ENCODE measurements at places on chromosomes 11 and 22.
A peak's percentile ranks its signal among the peaks of the same experiment; 100 is the strongest.

- no peak for DNase-seq
These were observed 70.3 kb downstream of the SLC1A2 start for GRCh38 chr11:35348898-35349687.

- DNase-seq = no peak
These were observed 47.4 kb downstream of the ARHGEF12 start for GRCh38 chr11:120383518-120384155.

- no peak for DNase-seq
These were observed 59.3 kb downstream of the C11orf58 start for GRCh38 chr11:16797776-16798175.

GRCh38 chr22:33357981-33358399 is 299.8 kb upstream of the SYN3 start:
- no peak for DNase-seq

GRCh38 chr11:110308071-110308470 is 11.7 kb upstream of the RDX start:
- no peak for DNase-seq

GRCh38 chr11:118434553-118435289 is 1.6 kb upstream of the KMT2A start:
- DNase-seq = peak; percentile 47

- DNase-seq = no peak
These were observed 102.2 kb downstream of the MICAL3 start for GRCh38 chr22:17921871-17922821.

- DNase-seq = no peak
These were observed 95.5 kb downstream of the SPON1 start for GRCh38 chr11:14058061-14058460.

DNA sequence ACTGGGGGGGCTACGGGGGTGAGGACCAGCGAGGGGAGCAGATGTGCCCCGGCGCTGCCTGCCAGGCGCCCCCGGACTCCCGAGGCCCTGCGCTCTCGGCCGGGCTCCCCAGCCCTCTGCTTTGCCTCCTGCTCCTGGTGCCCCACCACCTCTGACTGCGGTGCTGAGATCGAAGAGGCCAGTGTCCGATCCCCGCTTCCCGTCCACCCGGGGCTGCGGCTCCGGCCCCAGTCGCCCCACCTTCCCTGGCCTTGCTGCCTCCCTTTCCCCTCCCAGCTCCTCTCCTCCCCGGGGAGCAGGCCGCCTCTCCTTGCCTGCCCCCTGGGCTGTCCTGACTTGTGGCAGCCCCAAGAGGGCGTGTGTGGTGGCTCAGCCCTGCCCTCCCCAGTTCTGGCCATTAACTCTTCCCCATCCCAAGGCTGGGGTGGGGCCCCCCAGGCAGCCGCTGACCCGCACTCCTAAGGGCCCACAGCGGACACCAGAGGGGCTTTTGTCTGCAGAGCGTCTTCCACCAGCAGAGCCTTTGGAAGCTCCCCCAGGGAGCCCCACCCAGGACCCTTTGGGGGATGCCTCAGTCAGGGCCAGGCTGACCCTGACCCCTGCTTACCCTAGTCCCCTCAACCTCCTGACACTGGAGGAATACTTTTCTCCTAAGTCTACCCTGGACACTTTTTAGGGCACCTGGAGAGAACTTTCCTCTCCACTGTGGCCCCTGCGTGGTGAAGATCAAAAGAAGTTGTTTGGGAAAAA is 16.6 kb downstream of the RTN4RL2 start:
- DNase-seq = no peak
